ENCODE measurements at places on chromosomes 5 and 9.

GRCh38 chr5:51034222-51034901 lies 348.9 kb upstream of the ISL1 start:
- no peak overlapping the region for H3K27ac ChIP-seq
- H3K4me3 ChIP-seq = no peak overlapping the region
- H3K4me1 ChIP-seq = no peaks in the 10 kb centered on the region
- no peaks in the 10 kb centered on the region for H3K27me3 ChIP-seq

GRCh38 chr5:51466214-51466613 lies 83.0 kb downstream of the ISL1 start:
- H3K27ac ChIP-seq = no peak overlapping the region
- no peaks in the 10 kb centered on the region for H3K4me1 ChIP-seq
- no peak overlapping the region for H3K4me3 ChIP-seq
- DNase-seq = no peak

DNA sequence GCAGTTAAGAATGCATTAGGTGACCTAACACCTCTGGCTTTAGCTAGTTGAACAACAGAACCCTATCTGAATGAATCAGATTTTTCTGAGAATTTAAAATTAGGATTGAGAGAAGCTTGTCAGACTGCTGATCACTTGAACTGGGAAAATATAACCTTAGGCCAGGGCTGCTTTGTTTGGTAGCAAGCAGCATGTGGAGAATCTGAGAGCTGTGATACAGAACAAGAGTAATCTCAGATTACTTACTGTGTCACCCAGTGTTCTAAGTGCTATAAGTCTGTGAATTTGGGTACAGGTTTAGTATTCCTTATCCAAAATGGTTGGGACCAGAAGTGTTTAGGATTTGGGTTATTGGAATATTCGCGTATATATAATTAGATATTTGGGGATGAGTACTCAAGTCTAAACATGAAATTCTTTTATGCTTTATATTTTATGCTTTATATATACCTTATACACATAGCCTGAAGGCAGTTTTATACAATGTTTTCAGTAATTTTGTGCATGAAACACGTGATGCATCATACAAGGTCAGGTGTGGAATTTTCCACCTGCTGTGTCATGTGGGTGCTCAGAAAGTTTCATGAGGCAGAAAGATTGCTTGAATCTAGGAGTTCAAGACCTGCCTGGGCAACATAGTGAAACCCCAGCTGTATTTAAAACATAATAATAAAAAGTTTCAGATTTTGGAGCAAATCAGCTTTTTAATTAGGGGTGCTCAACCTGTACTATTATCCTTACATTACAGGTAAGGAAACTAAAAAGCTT lies 8.3 kb upstream of the CHD1 start:
- no peak overlapping the region for H3K27ac ChIP-seq
- H3K4me3 ChIP-seq = no peak overlapping the region
- peaks cover 21% of the 10 kb centered on the region for H3K4me1 ChIP-seq

- H3K4me3 ChIP-seq = no peak overlapping the region
- H3K36me3 ChIP-seq = no peaks in the 10 kb centered on the region
- peaks cover 16% of the 10 kb centered on the region for H3K27me3 ChIP-seq
- no peak overlapping the region for H3K27ac ChIP-seq
Measured at GRCh38 chr5:127389601-127390000, 99.0 kb downstream of the MEGF10 start.

DNA sequence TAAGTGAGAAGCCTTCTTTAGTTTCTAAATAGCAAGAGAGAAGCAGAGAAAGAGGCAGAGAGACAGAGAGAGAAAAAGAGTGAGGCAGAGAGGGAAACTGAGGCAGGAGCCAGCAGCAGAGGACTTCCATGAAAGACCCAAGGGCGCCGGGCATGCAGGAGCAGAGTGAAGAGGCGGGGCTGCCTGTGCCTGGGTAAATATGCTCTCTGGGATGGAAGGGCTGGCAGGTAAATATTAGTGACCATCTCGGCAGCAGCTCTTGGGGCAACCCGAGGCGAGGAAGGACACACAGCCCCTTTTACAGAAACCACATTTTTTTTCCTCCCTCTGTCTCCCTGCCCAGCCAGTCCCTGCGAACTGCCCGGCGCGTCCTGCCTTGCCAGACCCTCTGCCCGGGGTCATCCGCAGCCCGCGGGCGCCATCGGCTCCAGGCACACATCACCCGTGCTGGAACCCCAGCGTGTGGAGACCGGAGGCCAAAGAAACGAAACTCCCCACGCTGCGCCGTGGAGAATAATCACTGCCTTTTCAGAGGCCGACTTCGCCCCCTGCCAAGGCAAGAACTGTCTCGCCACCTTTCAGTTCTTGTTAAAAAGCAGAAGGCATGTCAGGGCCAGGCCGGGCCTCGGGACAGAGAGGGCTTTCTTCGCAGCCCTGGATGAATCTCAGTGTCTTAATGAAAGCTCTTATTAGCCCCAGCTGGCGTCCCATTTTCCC lies 61.3 kb downstream of the BOD1 start:
- H3K27me3 ChIP-seq = peaks cover 4% of the 10 kb centered on the region
- H3K4me1 ChIP-seq = no peaks in the 10 kb centered on the region
- no peaks in the 10 kb centered on the region for H3K36me3 ChIP-seq
- no peak overlapping the region for H3K4me3 ChIP-seq
- DNase-seq = no peak
- no peak overlapping the region for H3K27ac ChIP-seq

DNA sequence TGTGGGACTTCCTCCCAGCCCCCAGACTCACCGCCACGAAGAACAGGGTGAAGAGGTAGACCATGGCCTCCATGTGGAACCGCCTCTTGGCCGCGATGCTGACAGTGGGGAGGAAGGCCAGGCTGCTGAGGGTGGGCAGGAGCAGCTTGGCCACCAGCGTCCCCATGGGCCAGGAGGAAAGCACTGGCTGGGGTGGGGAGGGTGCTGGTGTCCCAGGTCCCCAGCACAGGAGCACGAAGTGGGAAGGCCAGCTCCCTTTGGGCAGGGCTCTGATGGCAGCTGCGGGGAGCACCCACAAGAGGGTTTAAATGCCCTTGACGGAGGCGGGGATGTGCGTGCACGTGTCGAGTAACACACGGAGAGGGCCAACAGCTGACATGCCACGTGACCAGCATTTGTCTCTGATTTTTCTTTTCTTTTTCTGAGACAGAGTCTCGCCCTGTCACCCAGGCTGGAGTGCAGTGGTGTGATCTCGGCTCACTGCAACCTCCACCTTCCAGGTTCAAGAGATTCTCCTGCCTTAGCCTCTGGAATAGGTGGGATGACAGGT lies at the start of gene MYMK:
TSS of gene MYMK (minus strand) at position 281 of the 550 bp plus-strand sequence. CDS start at position 166, 115 bp downstream.
- H3K4me3 ChIP-seq = no peak within 1 kb of the TSS
- no peaks in the 10 kb centered on the region for H3K36me3 ChIP-seq
- H3K27ac ChIP-seq = no peak within 1 kb of the TSS
- H3K4me1 ChIP-seq = no peaks in the 10 kb centered on the region
- DNase-seq = no peak

DNA sequence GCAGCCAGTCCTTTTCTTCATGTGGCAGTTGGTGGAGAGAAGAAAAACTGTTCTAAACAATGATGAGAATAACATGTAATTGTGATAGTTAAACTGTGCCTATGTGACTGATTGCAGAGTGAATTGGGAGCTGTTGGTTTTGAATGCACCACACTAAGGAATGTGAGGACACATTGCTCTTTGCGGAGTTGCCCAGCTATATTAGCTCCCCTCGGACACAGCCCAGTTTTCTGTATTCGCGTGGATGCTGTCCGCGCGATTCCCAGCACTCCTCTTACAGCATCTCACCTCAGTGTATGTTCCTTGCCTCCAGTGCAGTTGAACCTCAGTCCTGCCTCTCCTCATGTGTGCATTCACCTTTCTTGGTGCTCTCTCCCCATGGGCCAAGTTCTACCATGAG lies 32.2 kb downstream of the TGFBI start:
- no peak overlapping the region for H3K27ac ChIP-seq
- DNase-seq = no peak
- H3K4me3 ChIP-seq = no peak overlapping the region
- H3K36me3 ChIP-seq = no peaks in the 10 kb centered on the region
- no peaks in the 10 kb centered on the region for H3K4me1 ChIP-seq
- H3K27me3 ChIP-seq = no peaks in the 10 kb centered on the region

- H3K36me3 ChIP-seq = no peaks in the 10 kb centered on the region
- H3K27me3 ChIP-seq = peaks cover 4% of the 10 kb centered on the region
- no peak overlapping the region for H3K27ac ChIP-seq
- DNase-seq = no peak
- no peak overlapping the region for H3K4me3 ChIP-seq
Measured at GRCh38 chr5:73955271-73955846, 329.4 kb downstream of the ARHGEF28 start.

GRCh38 chr9:17291766-17292165 lies 156.9 kb downstream of the CNTLN start:
- no peaks in the 10 kb centered on the region for H3K4me1 ChIP-seq
- no peak overlapping the region for H3K4me3 ChIP-seq
- no peak overlapping the region for H3K27ac ChIP-seq

DNA sequence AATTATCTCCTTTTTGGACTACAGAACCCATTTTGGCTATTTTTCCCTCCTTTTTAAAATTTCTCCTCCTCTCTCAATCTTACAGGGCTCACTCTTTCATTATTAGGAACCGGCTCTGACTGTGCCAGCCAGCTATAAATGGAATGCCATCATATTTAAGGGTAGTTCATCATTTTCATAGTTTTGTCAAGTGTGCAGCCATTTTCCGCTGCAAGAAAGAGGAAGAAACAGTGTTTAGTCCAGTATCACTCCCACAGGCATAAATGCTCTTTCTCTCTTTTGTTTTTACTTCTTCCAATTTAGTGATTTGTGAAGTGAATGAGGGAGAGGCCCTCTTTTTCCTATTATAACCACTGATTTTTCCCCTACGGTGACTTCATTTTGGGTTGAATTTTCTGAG lies 290.0 kb downstream of the NR3C1 start:
- H3K27ac ChIP-seq = no peak overlapping the region
- H3K27me3 ChIP-seq = no peaks in the 10 kb centered on the region

GRCh38 chr9:123743737-123744136 lies 186.2 kb downstream of the DENND1A start:
- H3K4me3 ChIP-seq = no peak overlapping the region
- H3K4me1 ChIP-seq = no peaks in the 10 kb centered on the region
- no peaks in the 10 kb centered on the region for H3K36me3 ChIP-seq
- no peaks in the 10 kb centered on the region for H3K27me3 ChIP-seq

GRCh38 chr9:10594482-10594881 lies 18.3 kb downstream of the PTPRD start:
- no peaks in the 10 kb centered on the region for H3K36me3 ChIP-seq
- DNase-seq = no peak
- no peak overlapping the region for H3K27ac ChIP-seq
- no peaks in the 10 kb centered on the region for H3K4me1 ChIP-seq
- H3K27me3 ChIP-seq = no peaks in the 10 kb centered on the region

GRCh38 chr5:34578962-34579361 lies 77.2 kb upstream of the RAI14 start:
- no peaks in the 10 kb centered on the region for H3K36me3 ChIP-seq
- no peak overlapping the region for H3K27ac ChIP-seq
- H3K27me3 ChIP-seq = no peaks in the 10 kb centered on the region
- no peak overlapping the region for H3K4me3 ChIP-seq
- H3K4me1 ChIP-seq = peaks cover 2% of the 10 kb centered on the region

DNA sequence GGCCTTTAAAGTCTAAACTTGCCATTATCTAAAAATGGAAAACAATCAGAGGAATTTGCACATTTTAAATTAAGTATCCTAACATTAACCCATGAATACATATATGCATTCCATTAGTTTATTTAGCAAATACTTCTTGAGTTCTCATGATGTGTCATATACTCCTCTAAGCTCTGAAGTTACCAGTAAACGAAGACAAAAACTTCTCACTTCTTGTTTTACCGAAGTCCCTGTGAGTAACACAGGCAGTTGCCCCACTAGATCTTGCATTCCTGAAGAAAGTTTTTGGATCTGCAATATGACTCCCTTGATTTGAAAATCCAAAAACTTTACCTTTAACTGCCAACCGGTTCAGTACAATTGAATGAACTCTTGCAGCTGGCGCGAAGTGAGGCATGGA lies 439.0 kb upstream of the MPDZ start:
- H3K36me3 ChIP-seq = no peaks in the 10 kb centered on the region
- H3K4me3 ChIP-seq = no peak overlapping the region
- H3K27ac ChIP-seq = no peak overlapping the region
- DNase-seq = no peak
- H3K4me1 ChIP-seq = no peaks in the 10 kb centered on the region

Measured in T-helper 2 cell treated with Interferon-gamma antibody and Interleukin-4, amounts not matched to agents 5 μg/mL and 100 μg/mL, for 36 hours (primary cell).